T follicular helper cell (primary cell): ENCODE measurements at places on chromosomes 1 and 21.

DNA sequence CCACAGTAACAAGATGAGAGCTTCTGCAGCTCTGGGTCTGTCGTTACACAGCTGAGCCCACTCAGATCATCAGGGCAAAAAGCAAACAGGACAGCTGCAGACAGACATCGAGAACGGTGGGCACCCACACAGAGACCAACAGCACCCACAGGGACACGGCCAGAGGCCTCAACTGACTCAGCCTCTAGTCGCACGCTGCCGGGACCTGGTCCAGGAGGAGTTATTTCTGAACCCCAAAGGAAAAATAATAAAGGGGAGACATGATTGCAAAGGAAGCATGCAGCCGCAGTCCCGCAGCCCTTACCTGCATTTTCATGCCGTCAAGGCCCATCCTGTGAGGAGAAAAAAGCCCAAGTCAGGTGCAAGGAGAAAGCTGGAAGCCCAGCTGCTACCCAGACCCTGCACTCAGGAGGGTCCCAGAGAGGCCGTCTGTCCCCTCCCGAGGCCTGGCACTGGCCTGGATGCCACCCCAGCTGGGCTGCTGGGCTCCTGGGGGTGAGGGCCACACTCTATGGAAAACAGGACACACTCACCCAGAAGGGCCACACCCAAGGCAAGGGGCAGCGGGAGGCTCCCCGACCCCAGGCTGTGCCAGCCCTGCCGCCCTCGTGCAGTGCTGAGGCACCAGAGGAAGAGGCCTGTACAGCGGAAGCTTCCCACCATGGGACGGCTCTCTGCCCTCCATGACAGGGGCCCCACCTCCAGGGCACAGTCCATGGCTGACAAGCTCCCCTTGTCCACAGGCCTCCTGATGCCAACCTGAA is 15.7 kb downstream of the LSS start:
- no peak for DNase-seq

DNA sequence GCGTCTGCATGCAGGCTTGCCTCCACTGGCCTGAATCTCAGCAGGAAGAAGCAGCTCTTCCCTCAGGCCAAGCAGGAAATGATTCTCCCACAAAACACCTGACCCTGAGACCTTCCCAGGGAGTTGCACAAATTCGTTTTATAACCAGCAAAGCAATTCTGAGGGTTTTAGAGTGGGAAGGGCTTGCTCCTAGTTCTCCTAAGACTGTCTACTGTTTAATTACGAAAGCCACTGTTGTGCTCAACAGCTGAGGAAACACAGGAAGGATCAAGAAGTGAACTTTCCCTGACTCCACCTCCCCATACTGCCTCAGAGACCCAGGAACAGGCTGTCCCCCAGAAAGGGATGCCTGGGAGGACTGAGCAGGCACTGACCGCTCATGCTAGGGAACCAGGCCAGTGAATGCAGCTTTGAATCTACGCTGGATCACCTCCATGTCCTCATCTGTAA is 37.0 kb upstream of the PUM1 start:
- DNase-seq, result no peak

- DNase-seq, result no peak
Measured at GRCh38 chr1:171280599-171280998, 32.3 kb downstream of the FMO1 start.

DNA sequence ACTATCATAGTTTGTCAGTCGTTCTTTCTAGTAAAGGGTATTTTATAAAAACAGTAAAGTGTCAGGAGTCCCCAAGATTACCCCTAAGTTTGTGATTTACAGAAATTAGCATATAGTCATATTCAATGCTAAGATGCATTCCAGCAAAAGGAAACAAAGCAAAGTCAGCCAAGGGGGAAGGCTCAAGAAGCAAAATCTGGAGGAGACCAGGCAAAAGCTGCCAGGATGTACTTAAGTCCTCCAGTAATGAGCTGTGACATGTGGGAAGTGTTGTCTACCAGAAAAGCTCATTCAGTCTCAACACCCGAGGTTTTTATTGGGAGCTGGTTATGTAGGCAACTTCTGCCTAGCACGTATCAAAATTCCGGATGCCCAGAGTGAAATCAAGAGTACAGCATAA is 373.4 kb upstream of the TMPRSS15 start:
- DNase-seq, result no peak

DNA sequence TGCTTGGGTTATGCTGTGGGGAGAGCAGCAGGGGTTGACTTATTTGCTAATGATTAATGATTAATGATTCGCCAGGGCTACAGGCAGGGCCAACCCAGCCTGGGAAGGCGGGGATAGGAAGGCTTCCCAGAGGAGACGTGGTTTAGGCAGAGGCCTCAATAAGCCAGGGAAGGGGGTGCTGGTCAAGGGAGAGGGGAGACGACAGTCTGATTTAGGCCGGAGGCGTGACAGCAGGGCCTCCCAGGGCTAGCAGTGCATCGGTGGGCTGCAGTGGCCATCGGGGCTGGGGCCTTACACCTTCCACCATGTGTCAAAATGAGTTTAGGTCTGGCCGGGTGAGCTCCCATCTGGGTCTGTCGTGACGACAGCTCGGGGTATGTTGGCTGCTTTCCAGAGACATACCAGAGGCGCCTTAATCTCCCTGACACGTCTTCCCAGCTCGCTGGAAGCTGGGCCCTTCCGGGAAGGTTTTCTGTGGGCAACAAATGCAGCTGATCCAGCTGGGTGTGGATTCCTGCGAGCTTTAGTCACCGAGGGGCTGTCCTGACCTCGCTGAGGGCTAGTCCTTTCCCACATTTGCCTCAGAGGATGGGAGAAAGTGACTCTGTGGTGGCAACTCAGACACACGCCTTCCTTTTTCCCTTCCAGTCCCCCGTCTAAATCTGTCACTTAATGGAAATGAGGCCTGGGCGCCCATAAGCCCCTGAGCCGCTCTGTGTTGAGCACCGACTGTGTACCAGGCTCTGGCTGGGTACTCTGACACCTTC is 3.7 kb upstream of the SLC1A7 start:
- DNase-seq, result no peak

DNA sequence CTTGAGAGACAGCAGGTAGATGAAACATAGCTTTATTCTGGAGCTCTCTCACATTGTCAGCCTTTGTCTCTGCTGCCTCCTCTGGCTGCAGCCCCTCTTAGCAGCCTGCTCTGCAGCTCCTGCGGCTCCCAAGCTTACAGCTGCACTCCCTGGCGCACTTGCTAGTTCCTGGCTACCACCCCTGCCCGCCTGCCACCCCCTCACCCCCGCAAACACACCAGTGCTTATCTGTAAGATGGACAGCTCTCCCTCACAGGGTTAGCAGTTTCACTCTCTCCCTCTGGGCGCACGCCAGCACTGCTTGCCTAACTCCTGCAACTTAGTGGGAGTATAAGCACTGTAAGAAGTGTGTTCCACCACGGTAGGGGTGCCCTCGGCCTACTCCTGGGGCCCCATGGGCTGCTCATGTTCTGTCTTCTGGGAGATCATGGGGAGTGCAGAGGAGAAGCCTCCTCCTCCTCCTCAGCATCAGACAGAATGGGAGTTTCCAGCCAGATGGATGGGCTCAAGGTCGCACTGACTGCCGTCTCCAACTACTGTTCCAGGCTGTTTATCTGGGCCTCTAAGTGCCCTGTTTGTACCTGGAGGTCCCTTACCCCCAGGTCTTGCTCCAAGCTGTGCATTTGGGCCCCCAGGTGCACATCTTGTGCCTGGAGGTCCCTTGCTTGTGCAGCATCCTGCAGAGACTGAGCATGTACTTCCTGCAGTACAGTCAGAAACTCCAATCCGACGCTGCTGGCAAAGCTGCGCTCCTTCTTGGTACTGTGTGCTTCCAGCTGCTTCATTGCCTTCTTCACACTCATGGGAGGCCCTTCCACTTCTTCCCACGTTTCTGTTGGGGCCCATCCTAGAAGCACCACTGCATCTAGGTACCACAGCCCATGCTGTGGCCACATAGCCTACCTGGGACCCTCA is 1388.1 kb downstream of the AMY1C start:
- DNase-seq, result no peak

- DNase-seq, result no peak
Measured at GRCh38 chr1:28078680-28079626, 9.5 kb downstream of the EYA3 start.

- no peak for DNase-seq
Measured at GRCh38 chr21:14088391-14088790, 122.4 kb downstream of the LIPI start.

DNA sequence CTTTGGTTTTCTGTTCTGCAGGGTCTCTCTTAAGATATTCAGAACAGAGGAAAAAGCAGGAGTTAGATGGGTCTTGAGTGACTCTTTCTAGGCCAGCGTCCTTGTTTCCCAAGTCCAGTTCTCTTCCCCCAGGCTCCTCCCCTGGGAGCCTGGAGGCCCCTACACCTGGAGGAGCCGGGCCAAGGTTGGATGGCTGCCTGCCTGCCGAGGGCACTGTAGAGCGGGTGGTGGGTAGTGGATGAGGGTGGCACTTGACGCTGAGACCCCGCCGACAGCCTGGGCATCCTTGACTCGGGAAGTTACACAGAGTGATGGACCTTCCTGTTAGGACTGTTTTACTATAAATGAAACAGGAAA is 17.4 kb upstream of the KANK4 start:
- no peak for DNase-seq
